ENCODE measurements at places on chromosomes 7 and 10.

DNA sequence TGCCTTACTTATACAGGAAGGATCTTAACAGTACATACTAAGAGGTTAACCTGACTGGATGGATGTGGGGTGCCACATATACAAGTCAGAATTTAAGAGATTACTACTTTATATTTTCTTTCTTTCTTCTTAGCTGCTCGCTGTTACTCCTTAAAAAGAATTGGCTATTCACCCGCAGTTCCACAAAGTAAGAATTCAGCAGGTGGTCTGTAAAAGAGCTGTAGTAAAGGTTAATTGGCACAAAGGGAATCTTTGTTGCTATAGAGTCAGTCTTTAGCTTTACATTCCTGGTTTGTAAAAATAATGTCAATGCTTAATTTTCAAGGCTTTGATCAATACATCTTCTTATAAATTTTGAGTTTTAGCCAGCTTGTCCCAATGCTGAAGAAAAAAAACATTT, 43.2 kb downstream of the RALA start:
- no peak for DNase-seq

GRCh38 chr7:39394105-39394680, 172.0 kb upstream of the YAE1 start:
- no peak for DNase-seq

DNA sequence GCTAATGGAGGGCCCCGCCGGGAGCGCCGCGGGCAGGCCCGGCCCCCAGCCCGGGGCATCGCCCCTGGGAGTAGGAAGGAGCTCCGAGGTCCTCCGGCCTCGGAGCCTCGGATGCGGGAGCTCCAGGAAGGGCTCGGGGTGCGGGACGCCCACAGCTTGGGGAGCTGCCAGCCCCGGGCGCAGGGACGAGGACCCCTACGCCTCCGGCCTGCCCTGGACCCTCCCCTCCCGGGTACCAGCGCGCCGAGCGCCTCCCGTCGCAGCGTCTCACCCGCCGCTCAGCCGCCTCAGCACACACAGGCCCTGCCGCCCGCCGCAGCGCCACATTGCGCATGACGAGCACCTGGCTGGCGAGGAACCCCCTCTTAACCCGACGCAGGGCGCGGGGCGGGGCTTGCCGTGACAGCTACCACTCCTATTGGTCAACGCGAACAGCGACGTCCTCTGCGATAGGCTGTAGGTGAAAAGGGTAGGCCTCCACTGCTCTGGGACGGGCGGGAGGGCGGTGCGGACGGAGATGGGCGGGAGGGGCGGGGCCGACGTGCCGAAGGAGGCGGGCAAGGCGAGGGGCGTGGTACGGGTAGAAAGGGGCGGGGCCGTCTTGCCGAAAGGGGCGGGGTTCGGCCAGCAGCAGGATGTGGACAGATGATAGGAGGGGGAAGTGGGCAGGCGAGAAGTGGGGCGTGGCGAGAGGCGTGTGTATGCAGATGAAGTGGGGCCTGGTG, at the start of gene PITRM1:
Gene PITRM1, minus strand, starts transcription at position 337 of the 725 bp plus-strand sequence. Its CDS starts 10 bp downstream, at position 327.
- DNase-seq = peak; percentile 98

GRCh38 chr7:6317797-6318438, 45.5 kb upstream of the CYTH3 start:
- DNase-seq = peak; percentile 69

GRCh38 chr7:43481902-43482678, 100.8 kb upstream of the STK17A start:
- peak; percentile 16 for DNase-seq

DNA sequence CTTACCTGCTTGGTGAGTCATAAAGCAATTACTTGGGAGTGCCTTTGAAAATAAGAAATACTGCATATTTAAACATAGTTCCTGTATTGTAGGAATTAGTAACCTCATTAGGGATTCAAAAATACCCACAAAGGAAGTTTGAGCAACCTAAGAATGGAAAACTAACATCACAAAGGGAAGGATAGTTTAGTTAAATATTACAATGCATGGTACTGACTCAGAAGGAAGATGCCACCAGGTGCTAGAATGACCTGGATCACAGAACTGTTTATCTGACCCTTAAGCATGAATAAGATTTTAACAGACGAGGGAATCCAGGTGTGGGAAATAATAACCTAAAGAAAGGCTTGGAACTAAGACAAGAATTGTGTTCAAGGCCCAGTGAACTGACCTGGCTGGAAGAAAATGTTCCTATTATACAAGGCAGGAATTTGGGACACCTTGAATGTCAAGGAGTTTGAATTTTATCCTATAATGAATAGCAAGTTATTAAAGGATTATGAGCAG, 106.4 kb downstream of the GSAP start:
- DNase-seq = no peak

GRCh38 chr10:114271779-114272167, 32.7 kb downstream of the VWA2 start:
- DNase-seq = peak; percentile 95

GRCh38 chr10:48506147-48506917, 98.5 kb downstream of the ARHGAP22 start:
- peak; percentile 44 for DNase-seq

DNA sequence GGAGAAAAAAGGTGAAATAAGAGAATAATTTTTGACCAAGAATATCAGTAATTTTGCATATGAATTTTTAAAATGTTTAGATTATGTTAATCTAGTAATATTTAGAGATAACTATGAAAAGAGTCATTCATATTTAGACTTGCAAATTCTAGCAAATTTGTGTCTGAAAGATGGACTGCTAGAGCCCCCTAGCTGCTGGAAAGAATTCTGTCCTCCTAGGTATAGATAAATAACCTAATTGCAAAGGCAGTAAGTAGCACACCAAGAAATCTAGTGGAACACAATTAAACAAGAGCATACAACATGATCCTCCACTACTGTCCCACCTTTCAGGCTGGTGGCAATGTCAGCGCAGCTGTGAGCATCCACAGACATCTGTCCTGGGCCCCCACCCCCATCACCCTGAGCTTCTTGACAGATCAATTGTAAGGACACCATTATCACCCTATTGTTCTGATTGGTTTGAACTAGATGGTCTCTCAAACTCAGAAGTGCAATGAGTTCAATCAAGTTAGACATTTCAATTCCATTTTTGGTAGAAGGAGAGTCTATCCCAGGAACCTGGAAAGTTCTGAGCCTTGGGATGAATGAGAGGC, 15.0 kb upstream of the GFRA1 start:
- DNase-seq = peak; percentile 10

- DNase-seq = no peak
Observed at GRCh38 chr7:124444696-124445480, 320.7 kb downstream of the GPR37 start.

DNA sequence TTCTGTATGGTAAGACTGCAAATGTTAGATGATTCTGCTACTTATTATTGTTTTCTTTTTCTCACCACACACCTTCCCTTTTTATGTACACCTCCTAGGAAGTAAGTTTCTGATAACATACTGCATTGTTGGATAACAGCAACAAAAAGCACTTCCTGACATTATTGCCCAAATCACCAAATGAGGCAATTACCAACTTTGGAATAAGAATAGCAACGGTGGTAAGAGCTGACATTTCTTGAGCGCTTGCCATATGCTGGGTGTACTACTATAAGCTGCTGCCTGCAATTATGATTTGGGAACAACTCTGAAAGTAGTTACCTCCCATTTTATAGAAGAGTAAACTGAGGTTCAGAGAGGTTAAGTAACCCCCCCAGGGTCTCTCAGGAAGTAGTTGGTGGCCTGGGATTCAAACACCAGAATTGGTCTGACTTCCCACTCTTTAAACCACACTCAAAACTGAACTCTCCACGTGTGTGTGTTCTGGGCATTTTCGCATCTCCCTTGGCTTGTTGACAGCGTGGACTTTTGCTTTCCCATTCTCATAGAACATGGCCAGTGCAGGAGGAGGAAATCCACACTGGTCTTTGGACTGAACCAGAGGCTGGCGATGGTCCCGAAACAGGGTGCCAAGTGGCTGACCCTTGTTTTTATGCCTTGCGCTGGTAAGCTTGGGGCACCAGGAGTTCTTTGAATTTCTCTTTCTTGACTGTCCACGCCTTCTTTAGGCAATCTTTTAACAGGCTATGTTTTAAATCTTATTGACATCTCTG, 71.4 kb downstream of the TCF7L2 start:
- DNase-seq = no peak

GRCh38 chr10:93383562-93383981, 98.6 kb downstream of the MYOF start:
- DNase-seq = peak; percentile 89

DNA sequence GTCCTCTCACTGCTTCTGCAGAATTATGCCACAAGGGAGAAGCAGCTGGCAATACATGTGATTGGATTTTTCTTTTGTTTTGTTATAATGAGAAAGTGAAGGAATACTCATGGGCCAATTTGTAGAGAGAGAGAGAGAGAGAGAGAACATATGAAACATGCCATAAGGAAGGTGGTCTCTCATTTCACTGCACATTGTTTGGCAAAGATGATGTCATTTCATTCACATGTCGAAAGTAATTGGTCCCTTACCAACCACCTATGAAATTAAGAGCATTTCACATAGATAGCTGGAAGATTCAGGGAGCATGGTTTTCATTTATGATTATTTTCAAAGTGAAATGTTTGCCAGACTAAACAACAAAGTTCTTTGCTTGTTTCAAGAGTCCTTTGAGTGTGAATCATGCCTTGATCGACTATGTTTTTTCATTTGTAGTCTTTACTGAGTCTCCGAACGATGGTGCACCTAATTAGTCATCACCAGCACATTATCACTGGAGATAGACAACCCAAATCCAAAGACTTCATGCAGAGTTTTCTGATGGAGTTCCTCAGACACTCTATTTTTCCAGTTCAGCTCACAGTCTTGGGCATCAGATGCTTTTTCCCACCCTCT, 130.1 kb upstream of the ZEB1 start:
- no peak for DNase-seq

DNA sequence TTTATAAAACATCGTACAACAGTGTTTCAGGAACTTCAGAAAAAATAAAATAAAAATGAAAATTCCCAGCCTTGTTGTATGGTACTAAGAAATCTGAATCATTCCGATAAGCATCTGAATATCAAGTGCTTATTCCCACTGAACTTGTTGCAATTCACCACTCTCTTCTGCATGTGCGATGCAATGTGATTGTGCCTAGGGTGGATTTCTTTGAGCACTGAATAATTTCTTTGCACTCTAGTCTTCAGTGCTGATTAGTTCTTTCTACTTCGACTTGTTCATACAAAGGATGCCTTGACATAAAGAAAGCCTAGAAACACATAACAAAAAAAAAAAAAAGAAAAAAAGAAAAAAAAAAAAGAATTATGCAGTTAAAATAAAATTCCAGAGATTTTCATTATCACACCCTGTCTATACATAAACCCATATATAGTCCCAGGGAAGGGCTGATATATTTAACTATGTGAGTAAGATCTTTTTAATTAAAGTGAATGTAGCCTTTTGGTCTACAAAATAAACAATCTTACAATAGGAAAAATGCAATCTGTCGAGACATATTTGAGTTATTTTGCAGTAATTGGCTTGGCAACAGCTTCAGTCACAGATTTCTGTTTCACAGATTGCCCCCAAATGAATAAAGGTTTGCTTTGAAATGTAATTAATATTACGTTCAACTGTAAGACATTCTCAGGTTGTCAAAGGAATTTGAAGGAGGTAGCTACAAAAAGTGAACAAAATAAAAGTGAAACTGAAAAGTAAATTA, 1118.9 kb upstream of the CELF2 start:
- no peak for DNase-seq

DNA sequence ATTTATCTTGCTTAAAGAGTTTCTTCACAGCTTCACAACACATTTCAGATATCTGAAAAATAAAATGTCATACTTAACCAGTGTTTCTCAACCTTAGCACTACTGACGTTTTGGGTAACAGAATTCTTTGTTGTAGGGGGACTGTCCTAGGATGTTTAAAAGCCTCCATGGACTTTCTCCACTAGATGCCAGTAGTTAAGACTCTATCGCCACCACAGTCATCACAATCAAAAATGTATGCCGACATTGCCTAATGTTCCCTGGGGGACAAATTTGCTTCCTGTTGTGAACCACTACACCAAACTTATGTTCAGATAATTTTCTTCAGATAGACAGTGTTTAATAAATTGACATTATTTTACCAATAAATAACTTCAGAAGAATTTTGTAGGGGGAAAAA, 13.4 kb downstream of the NOC3L start:
- DNase-seq = no peak

DNA sequence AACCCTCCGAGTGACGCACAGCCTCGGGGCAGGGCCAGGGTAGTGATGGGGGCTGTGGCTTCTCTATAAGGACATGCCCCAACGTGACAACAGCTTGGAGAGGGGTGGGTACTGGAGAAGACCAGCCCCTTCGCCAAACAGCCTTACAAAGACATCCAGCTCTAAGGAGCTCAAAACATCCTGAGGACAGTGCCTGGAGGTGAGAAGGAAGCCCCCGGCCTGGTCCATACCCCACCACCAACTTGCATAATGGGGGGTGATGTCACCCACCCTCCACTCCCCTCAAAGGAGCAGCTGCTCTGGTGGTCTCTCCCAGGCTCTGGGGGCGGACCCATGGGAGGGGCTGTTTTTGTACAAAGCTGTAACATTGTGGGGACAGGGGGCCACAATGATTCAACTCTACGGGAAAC, 15.1 kb downstream of the PRSS2 start:
- no peak for DNase-seq

GRCh38 chr10:20955355-20955893, 58.3 kb upstream of the NEBL start:
- DNase-seq = no peak

DNA sequence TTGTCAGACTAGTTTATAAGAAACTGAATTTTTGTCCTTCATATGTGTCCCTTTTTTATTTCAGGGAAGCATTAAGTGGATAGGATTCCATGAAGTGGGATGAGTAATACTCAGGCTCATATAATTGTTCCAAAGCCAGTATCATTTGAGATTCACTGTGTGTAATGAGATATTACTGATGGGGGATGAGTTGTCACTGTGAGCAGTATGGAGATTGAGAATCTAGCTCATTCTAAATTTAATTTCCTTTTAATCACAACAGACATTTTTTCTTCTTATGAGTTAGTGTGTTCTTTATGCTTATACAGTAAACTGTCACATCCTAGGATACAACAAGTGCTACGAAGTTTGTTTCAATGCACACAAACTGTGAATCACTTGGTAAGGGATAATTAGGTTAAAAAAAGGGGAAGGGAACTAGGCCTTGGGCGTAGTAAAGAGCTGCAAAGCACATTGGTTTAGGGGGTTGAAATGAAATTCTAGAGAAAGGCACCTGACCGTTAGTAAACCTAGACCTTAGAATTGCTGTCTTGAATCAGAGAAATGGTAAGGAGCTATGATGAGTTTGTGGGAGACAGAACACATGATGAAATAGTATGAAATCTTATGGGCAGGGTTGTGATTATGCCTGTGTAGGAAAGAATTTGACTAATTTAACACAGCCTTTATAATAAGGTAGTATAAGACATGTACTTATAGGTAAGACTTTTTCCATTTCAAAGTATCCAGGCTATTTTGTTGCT, 153.4 kb downstream of the MLLT10 start:
- peak; percentile 14 for DNase-seq

Data from HT1080 (cell line).